Right renal pelvis (tissue), 4 donors: ENCODE measurements at places on chromosomes 7 and 10.

GRCh38 chr10:124254490-124254889 lies 161.1 kb upstream of the CHST15 start:
- DNase-seq, result no peak

DNA sequence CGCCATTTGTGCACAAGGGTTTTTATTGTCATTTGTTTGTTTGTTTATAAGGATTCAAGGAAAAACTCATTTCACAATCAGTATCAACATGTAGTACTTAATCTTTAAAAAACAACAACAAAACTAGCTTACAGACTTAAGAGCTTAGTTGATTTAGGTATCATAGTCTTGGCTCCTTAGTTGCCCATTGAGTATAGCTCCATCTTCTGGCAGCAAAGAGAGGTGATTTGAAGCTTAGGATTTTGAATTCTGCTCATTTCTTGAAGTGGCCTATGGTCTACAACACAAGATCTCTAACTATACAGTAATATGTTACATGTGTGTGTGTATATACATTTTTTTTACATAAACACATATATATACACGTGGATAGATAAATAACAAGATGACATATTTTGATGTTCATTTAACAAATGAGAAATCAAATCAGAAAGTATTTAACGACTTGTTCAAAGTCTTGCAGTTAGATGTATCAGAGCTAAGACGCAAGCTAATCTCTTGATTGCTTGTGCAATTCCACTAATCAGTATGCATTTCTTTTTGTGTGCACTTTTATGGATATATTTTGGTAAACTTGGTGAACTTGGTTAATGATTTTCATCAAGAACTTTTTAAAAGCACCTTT lies 307.3 kb downstream of the CAMK1D start:
- DNase-seq, result no peak

GRCh38 chr7:4751398-4751947 lies 23.9 kb upstream of the AP5Z1 start:
- no peak for DNase-seq

DNA sequence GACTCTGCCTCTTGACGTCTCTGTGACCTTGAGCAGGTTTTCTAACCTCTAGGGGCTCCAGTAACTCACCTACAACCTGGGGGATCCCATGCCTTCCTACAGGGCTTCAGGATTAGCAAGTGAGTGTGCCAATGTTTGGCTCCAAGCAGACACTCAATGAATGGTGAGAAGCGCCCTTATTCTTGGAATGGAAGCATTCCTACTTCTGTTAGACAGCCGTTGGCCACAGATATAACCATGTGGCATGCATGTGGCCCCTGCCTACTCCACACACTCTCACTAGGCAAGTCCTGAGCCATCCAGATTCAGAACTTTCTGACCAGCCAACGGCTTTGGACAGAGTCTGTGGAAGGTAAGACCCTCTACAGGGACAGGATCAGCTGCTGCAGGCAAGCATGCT lies 108.9 kb upstream of the LYZL2 start:
- DNase-seq, result no peak

DNA sequence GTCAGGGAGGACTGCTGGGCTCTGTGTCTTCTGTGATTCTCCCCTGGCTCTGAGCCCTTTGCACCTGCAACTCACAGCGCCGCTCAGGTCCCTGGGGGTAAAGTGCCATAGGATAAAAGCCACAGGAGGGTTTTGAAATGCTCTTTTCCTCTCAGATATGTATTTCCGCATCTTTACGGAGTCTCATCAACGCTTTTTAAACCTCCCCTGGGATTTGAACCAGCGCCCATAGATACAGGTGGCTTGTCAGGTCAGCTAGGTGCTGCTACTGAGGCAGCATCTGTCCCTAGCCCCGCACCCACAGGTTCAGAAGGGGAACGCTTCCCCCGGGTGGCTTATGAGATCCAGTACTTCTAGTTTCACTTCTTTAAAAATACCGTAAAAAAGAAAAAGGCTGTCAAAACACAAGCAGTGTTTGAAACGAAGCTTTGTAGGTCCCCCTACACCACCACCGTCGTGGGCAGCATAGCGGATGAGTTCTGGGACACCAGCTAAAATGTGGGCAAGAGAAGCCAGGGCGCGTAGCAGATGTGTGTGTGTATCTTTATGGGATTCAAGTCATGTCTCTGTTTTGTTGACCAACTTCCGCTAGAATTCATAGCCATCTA lies 173.5 kb downstream of the CUX1 start:
- DNase-seq, result no peak

- no peak for DNase-seq
These were observed 238.2 kb downstream of the CELF2 start for GRCh38 chr10:11255796-11256444.

DNA sequence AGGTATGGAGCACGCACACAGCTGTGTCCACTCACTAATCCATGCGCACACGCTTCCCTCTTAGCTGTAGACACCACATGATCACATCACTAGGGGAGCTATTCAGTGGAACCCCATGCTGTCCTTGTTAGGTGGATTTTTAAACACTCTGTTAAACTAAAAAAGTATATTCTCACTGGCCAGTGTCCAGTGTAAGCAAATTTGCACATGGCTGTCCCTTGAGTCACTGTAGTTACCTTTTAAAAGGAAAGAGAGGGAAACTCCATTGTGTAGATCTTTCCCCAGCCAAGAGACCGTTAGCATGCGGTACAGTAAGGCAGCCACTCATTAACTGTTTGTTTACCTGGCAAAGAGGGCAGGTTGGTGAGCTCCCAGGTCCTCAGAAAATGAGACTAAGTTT lies 81.6 kb upstream of the INSYN2A start:
- no peak for DNase-seq

- DNase-seq, result no peak
These were observed 366.1 kb upstream of the ANKRD30A start for GRCh38 chr10:36759141-36759805.

DNA sequence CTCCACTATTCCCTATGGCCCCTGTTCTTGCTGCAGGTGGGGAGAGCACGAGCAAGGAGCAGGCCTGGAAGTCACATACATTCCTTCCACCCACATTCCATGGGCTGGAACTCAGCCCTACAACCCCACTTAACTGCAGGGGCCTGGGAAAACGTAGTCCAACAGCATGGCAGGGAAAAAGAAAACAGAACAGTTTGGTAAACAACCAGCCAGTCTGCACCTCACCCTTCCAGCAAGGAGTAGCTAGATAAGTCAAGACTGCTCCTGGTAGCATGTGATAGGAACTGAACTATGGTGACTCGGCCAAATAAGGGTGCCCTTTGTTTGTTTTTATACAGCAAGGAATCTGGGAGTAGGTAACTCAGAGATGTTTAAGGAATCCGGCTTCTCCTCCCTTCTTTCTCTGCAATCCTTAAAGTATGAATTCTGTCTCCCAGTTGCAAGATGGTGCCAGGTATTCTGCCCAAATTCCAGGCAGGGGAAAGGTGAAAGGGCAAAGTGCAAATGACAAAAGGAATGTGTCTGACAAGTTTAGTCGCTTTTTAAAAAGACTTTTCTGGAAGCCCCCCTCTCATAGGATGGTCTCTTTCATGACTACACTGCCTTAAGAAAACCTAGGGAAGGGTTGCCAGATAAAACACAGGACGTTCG lies 311.7 kb upstream of the NEBL start:
- no peak for DNase-seq

DNA sequence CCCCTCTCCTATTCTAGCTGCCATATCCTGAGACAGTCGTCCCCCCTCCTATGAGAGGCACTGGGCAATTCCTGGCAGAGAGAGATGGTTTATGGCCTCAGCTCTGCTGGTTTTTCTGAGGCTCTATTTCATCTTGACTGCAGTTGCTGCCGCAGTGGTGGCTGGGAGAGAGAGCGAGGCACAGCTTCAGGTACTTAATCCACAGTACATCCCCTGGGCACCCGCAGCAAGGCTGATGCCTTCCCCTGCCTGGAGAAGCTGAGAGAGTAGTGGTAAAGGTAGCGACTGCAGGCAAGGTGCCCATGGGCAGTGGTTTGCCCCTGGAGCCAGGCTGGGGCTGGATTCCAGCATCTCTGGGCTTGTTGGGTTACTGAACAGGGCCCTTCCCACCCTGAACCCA lies 324.7 kb downstream of the RPS24 start:
- DNase-seq, result no peak

DNA sequence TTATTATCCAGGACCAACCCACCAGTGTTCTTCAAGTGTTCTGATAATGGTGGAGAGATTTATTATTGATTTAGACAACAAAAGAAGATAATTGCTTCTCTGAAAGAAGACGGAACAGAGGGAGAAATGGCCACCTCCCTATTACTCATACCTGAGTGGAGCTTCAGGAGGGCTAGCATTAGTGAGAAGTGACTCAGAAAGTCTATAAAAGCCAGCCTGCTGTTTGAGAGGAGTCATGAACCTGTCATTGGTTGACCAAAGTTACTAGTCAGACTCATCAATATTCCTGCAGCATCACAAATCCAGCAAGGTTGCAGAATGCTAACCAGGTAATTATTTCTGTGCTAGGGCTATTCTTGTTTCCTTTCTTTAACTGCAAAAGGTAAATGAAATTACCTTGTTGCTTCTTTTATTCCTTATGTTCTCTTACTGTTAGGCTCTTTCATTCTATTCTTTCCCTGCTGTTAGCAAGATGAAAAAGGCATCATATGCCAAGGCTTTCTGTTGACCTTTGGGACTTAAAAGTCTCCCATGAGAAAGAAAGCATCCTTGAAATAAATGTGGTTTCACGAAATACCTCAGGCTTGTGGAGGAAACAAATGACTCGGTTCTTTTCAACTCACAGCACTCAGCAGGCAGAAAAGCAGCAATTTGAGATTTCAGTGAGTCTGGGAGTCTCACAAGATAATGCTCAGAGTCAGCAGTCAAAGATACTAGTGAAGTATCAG lies 256.4 kb upstream of the PHYHIPL start:
- DNase-seq, result no peak

DNA sequence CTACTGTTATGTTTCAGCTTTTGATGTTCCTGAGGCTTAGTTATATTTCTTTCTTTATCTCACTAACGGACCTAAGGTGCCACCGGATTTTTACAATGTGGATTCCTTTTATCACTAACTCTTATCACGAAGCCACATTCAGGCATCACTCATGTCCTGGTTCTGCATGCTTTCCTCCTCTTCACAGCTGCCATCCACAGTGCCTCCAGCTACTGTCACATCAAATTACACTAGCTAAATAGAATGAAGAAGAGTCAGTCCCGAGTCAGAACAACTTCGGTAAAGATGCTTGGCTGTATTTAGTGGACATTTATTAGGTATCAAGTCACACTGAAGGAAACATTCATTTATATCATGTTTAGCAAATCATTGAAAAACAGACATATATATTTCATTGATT lies 153.2 kb downstream of the NEBL start:
- no peak for DNase-seq

GRCh38 chr7:33044986-33045385 lies 17.6 kb downstream of the NT5C3A start:
- no peak for DNase-seq

- DNase-seq, result no peak
These were observed 49.0 kb upstream of the SEMA3E start for GRCh38 chr7:83697804-83698530.

- no peak for DNase-seq
These were observed 918 bp downstream of the CALHM2 start for GRCh38 chr10:103451091-103451813.

GRCh38 chr10:79585870-79586527 lies 24.7 kb upstream of the SFTPA1 start:
- no peak for DNase-seq

DNA sequence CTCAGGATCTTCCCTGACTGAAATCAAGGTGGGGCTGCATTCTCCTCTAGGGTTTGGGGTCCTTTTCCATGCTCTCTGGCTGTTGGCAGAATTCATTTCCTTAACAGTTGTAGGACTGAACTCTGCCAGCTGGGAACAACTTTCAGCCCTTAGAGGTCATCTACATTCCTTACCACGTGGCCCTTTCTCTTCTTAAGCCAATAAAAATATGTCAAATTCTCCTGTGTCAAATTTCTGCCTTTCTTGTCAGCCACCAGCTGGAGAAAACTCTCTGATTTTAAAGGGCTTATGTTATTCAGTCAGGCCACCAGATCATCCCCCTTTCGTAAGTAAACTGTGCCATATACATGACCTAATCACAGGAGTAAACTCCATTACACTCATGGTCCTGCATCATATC lies 95.3 kb upstream of the IL6 start:
- no peak for DNase-seq

- no peak for DNase-seq
These were observed 17.9 kb downstream of the SH3PXD2A start for GRCh38 chr10:103837370-103838069.

- no peak for DNase-seq
These were observed 81.3 kb downstream of the AFAP1L2 start for GRCh38 chr10:114323023-114323422.

- no peak for DNase-seq
These were observed 125.9 kb upstream of the HPS1 start for GRCh38 chr10:98572594-98572993.

- DNase-seq, result no peak
These were observed 11.7 kb downstream of the NOC3L start for GRCh38 chr10:94351089-94351488.

GRCh38 chr7:113809581-113809980 lies 109.2 kb downstream of the PPP1R3A start:
- no peak for DNase-seq

DNA sequence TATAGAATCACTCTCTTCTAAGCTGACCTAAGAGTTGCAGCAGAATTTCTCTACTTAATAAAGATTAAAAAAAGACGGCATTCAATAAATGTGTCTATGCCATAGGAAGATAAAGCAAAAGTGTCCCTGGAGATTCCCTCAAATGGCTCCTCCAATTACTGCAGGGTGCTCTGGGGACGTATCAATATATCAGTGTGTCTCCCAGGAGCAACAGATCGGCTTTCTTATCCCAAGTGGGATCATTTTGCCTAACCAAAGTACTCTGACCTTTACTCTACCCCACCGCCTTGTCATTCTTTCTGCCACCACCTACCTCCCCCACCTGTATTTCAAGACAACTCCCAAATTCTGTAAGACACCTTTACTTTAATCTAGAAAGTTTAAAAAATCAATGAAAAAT lies 202.0 kb upstream of the SEMA3C start:
- no peak for DNase-seq

DNA sequence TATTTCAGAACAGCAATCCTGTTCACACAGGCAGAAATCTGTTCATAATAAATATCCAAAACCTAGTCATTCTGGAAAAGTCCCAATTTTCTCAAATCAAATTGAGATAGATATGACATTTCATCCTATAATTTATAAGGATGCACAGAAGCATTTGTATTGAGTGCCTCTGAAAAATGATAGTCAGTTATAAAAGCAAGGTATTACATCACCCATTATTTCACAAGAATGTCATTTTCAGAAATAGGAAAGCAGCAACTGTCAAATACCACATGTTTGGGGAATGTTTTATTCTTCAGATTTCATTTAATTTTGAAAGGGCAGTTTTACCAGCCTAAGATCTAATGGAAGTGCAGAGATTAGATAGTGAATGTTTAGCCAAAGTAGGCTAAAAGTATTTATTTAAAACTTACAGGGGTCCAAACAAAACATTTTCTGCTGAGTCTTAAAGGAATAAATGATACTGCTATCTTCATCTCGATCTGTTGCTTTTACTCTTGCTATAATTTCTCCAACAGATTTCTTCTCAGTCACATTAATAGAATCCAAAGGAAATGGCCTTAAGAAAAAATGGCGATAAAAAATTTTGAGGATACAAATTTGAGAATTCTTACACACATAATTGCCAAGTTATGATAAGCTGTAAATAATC lies 185.8 kb downstream of the HGF start:
- no peak for DNase-seq

GRCh38 chr7:116329686-116330503 lies 119.6 kb downstream of the TES start:
- no peak for DNase-seq
